Glomerular endothelial cell (primary cell): ENCODE measurements at places on chromosomes 7 and 10.

DNA sequence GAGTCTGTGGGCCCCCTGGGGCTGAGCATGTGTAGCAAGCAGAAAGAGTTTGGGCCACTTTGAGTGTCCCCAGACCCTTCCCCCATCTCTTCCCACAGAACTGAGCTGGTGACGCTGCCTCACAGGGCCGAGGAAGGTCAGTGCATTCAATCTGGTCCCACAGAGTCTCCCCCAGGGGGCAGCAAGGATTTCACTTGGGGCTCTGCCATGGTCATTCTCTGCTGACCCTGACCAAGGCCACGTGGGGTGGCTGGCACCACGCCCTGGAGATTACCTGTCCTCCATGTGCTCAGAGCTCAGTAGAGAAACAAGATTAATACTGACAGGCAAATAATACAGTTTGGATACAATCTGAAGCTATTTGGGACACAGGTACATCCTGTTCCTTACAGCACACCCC is 30.2 kb downstream of the ADRA2A start:
- no peak for DNase-seq

DNA sequence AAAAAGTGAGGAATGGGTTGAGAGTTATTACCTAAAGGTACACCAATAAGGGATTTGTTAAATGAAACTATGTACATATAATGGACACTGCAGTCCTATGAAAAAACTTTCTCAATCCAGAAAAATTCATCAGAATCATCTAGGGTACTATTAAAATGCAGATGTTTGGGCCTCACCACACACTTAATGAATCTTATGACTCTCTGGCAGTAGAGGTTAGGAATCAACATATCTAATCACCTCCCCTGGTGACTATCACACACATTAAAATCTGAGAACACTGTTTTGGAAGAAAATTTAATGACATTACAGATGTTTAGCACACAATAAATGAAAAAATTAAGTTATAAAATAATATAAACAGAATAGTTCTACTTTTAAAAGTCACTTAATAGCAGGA is 32.1 kb downstream of the BAZ1B start:
- DNase-seq: no peak

DNA sequence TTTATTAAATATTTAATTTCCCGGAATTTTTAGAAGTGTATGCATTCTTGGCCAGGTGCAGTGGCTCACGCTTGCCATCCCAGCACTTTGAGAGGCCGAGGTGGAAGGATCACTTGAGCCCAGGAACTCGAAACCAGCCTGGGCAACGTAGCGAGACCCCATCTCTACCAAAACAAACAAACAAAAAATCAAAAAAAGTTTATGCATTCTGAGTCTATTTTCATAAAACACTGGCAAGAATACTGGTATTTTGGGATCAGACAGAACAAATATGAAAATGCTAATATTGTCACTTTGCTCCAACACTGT is 440.8 kb upstream of the FOXK1 start:
- no peak for DNase-seq

- no peak for DNase-seq
These were observed 45.6 kb upstream of the CFAP46 start for GRCh38 chr10:132987671-132988571.

- no peak for DNase-seq
These were observed 252.5 kb downstream of the RPS24 start for GRCh38 chr10:78286186-78286585.

- peak; percentile 85 for DNase-seq
These were observed 25.0 kb downstream of the ZNF487 start for GRCh38 chr10:43461950-43462349.
